ENCODE measurements at places on chromosomes 4 and X.

DNA sequence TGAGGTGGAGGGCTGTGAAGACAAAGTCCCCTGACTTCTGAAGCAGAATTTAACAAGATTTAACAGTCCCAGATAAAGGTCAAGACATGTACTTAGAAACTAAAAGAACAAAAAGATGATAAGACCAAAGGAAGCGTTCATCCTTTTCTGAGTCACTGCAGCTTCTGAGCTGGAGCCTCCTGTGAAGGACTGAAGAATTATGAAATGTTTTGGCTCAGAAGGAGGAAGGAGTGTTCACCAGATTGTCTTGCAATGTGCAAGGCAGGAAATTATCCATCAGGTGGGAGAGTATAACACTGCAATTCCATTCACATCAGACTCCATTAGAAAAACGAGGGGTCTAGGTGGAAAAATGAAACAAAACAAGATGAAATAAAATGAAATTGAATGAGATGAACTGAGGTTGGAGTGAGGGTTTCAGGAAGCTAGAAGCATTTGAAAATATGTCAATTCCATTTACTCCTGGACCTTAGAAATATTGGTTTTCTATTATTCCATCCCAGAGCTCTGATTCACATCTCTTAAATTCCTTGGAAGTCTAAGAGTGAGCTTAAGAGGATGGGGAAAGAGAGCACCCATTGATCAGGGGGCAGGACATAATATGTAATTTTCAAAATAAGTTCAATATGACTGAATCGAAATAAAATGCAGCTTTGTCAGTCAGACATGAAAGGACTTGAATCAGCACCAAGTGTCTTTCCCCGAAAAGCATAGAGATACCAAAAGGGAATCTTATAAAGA, 186.1 kb upstream of the LNX1 start:
- DNase-seq = no peak

DNA sequence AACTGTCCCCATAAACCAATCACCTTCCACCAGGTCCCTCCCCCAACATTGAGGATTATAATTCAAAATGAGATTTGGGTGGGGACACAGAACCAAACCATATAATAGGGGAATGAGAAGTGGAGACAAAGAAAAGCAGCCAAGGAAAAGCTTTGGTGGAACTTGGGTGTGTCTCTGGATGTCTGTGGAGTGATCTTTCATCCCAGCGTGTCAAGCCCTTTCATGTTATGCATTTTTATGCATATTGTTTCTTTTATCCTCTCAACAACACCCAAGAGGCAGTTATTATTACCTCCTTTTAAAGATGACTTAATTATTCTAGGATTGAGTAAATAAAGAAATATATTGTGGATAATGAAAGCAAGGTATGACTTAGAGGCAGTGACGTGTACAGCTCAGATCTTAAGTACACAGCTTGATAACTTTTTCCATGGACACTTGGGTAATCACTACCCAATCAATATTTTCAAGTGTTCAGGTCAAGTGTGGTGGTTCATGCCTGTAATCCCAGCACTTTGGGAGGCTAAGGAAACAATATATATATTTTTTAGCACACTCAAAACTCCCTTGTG, 42.6 kb upstream of the HOPX start:
- DNase-seq = no peak

GRCh38 chr4:59094505-59094904, 1984.3 kb upstream of the IGFBP7 start:
- no peak for DNase-seq

GRCh38 chrX:149916745-149917392, 12.5 kb upstream of the HSFX4 start:
- DNase-seq = no peak

- DNase-seq = no peak
Observed at GRCh38 chr4:98529970-98530569, 128.3 kb downstream of the TSPAN5 start.

GRCh38 chr4:164212134-164212533, 541.8 kb upstream of the SMIM31 start:
- DNase-seq = no peak

- DNase-seq = no peak
Observed at GRCh38 chr4:7434766-7435150, at the start of gene PSAPL1. TSS of gene PSAPL1 (minus strand) at chr4:7434930. CDS start at chr4:7434879, 51 bp downstream.

GRCh38 chr4:83331956-83332355, 2.7 kb downstream of the HPSE start:
- no peak for DNase-seq

- no peak for DNase-seq
Observed at GRCh38 chr4:6824071-6824470, 41.5 kb downstream of the KIAA0232 start.

- DNase-seq = no peak
Observed at GRCh38 chr4:61531188-61531587, 331.1 kb downstream of the ADGRL3 start.

DNA sequence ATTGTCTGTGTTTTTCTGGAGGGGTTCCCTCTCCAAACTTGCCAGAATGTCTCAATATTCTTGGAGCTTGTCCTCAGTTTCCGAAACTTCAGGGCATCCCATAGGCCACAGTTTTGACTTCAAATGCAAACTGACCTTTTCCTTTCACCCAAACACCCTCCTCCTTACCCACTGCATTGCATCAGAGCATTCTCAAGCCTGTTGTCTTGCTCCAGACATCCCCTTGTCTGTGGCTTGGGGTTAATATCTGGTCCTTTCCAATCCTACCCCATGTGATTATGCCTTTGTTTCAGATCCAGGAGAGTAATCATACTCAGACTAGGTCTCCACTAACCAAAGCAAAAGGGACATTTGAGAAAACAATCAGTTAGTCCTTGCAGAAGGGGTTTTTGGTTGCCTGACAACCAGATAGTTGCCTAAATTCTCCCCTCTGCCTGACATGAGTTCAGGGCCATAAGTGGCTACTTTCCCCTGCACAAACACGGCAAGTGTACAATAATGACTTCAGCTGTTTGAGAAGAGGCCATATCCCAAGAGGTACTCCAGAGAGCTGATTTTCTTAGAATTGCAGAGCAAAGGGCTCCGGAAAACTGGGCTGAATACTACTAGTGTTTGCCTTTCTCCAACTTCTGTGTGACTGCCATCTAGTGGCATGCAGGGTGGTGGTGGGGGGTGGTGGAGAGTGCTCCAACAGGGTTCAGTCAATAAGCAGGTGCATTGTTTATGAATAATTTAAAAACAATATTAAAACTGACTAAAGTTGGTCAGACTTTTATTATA, 130.2 kb downstream of the CHRDL1 start:
- DNase-seq = no peak

- DNase-seq = no peak
Observed at GRCh38 chrX:42188730-42189129, 265.4 kb upstream of the CASK start.

- DNase-seq = peak; percentile 75
Observed at GRCh38 chr4:77819843-77820648, 878 bp upstream of the CNOT6L start.

GRCh38 chr4:140971077-140971792, 162.0 kb downstream of the RNF150 start:
- no peak for DNase-seq

DNA sequence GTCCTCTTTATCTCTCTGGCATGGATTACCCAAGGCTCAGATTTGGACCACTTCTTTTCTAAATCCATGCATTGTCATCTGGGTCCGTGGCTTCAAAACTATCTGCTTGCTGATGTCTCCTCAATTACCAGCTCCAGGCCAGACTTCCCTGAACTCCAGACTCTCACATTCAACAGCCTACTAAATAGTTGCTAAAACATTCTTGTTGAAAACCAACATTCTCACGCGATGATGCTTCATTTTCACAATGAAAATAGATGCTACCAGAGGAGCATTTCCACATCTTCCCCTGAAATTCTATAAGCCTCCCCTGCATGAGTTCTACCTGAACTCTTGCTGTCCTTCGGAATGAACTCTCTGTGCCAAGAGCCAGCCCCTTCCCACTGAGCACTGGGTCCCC, 5.2 kb upstream of the TLR6 start:
- no peak for DNase-seq

DNA sequence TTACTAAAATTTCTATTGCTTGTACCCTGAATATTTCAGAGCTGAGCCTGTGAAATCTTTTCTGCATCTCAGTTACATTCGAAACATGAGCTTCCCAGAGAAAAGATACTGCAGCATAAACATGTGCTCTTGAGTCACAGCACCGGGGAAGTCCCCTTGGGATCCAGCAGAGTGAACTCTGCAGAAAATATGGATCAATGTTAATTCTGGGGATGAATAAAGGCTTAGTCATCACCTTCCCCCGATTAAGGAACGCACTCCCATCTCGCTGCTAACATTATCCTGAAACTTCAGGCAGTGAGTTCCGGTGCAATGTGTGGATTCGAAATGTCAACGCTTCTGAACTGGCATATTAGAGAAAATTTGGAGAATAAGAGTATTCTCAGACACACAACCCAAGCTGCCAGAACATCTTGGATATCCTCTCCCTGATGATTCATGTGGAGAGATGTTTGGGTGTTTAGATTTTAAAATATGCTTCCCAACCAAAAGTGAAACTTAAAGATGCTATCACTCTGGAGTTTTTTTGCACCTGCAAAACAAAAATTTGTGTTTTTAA, 90.8 kb downstream of the IRF2 start:
- no peak for DNase-seq

DNA sequence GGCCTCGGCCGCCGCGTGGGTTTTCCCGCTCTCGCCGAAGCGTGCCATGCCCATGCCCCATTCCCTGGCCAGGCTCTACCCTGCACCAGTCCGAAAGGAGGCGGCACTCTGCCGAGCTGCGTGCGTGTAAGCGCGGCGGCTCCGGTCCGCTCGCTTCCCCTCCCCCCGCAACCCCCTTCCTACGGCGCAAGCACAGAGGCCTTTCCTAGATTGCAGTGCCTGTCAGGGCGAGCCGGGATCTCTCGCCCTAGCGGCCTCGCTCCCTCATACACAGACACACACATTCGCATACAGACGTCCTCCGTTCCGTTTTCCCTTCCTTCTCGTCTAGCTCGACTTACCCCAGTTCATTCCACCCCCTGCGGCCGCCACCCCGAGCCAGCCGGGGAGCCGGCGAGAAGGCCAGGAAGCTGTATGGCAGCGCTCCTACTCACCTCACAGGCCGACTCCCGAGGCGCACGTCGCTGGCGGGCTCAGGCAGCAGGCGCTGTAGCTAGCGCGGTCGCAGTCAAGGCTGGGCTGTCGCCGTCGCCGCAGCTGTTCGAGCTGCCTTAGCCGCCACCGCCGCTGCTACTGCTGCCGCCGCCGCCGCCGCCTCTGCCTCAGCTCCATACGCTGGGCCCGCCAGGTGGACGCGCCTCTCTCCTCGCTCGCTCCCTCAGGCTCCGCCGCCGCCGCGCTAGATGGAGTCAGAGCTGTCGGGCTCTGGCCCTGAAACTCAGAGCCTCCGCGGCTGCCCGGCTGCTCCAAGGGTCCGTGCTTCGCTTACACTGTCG, 615 bp downstream of the NEXMIF start:
- peak; percentile 34 for DNase-seq

GRCh38 chr4:123653236-123653635, 256.6 kb downstream of the SPRY1 start:
- no peak for DNase-seq

- no peak for DNase-seq
Observed at GRCh38 chrX:118503260-118504041, 7.8 kb downstream of the DOCK11 start.

- DNase-seq = no peak
Observed at GRCh38 chr4:111652236-111652635, 493.0 kb upstream of the FAM241A start.

- peak; percentile 44 for DNase-seq
Observed at GRCh38 chrX:154136627-154137161, 7.3 kb upstream of the OPN1LW start.

GRCh38 chr4:102713096-102713495, 47.7 kb downstream of the MANBA start:
- DNase-seq = no peak

DNA sequence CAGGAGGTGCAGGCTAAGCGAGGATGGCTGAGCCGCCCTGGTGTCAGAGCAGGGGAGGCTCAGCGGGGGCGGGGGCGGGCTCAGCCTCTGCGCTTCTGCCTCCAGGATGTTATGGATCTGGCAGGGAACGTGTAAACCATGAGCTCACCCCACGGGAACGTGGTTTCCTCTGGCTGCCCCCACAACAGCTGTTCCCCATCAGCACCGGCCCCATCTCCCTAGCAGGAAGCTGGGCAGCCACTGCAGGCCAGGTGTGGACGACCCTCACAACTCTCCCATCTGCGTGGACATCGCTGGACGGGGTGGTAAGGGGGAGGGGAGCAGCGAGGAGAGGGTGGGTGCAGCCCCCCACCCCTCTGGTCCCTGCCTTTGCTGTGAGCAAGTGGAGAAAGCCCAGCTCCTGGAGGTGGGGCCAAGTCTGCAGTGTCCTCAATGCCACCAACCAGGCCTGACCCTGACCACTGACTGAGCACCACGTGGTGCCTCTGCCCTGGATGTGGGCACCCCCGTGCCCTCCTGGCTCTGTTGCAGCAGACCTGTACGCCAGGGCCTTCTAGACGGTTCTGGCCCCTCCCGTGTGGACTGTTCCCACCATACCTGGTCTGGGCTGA, 28.1 kb upstream of the SPON2 start:
- DNase-seq = no peak

- no peak for DNase-seq
Observed at GRCh38 chr4:111838406-111838930, 306.8 kb upstream of the FAM241A start.

GRCh38 chrX:40504801-40505605, 75.8 kb upstream of the ATP6AP2 start:
- no peak for DNase-seq

DNA sequence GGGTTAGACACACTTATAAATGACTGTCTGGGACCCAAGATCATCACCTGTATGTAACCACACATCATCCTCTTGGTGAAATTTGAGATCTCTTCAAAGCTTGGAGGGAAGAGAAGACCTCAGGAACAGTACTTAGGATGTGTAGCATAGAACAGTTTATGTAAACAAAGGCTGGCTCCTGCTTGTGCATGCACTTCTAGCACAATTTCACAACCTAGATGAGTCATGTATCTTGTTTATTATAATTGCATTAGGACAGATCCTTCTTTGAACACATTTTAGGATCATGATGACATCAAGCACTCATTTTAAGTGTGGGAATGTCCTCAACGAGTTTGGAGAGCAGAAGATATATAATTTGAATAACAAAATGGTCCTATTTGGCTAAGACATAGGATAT, 26.3 kb upstream of the ZMAT1 start:
- DNase-seq = no peak

GRCh38 chr4:143282211-143282707, 54.4 kb upstream of the GAB1 start:
- no peak for DNase-seq

All from C1 segment of cervical spinal cord (tissue), 14 donors.